NCI-H2029 treated with DMSO at 0.1 percent for 48 hours (cell line): ENCODE measurements at places on chromosomes 1 and 21.

DNA sequence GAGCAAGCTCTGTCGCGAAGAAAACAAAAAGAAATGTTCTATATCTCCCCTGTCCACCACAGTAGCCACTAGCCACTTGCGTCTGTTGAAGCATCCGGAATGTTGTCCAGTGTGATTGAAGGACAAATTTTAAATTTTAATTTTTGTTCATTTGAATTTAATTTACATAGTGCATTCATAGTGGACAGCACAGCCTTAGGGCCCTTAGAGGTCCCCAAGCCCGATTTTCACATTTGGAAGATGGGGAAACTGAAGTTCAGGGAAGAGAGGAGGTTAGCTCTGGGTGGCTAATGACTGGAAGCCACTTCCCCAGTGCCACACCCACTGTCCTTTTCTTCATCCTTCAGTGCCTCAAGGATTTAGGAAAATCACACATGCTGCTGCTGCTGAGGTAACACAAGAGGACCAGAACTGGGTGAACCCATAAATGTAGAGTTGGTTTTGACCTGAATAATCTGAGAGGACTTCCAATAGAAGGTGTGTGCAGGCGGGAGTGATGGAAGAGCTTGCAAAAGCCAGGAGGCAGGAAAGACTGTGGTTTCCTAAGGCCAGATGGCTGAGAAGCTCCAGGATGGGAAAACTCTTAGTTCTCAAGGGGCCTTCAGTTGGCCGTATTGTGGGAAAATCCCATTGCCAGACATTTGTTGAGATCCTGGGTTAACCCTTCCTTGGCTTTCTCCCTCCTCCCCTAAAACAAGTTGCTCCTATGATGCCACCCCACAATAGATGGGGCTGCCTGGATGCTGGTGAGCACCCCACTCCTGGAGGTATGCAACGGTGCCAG, 49.5 kb downstream of the TRIM11 start:
- DNase-seq = no peak

DNA sequence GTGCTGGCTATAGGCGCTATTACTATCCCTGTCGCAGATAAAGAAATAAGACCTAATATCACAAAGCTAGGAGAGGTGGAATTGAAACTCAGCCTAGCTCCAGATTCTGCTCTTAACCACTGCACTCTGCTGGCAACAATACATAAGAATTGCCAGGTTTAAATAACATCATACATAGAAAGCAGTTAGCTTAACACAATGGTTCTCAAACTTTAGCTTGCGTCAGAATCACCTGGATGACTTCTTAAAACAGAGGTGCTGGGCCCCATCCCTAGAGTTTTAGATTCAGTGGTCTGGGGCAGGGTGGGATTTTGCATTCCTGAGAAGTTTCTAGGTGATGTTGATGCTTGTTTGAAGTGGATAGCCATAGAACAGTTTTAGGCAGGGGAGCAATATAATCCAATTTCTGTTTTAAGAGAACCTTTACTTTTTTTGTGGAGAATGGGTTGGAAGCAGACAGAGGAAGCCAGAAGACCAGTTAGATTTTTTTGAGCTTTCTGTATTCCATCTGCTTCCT, 1.1 kb upstream of the POMGNT1 start:
- DNase-seq = no peak

DNA sequence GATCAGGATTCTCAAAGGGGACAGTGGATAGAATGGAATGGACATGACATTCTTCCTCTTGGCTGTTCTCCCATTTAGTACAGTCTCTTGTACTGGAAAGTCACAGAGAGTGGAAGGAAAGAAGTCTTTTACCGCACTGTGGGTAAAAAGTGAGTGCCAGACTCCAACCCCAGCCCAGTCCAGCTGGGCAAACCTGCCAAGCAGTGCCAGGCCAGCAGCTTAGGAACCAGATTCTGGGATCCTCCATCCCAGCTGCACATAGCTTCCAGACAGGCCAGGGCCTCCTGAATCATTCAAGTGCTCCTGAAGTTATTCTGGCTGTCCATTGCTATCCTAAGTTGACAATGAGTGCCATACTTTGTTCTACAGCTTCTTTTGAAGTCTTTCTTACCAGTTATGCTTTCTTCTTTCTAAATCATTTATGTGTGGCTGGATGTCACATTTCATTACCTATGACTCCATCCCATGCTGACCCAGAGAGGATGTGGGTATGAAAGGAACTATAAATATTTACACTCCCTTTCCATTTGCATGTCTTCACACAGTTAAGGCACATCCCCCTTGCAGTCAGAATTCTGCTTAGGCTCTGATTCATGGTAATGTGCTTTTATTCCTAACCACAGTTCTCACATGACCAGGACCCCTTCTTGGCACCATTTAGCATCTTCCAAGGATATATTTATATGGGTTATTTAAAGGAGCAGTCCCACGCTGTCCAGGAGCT, 88.9 kb downstream of the AK5 start:
- DNase-seq = no peak

GRCh38 chr1:205518661-205519540, 14.4 kb downstream of the CDK18 start:
- DNase-seq = no peak

DNA sequence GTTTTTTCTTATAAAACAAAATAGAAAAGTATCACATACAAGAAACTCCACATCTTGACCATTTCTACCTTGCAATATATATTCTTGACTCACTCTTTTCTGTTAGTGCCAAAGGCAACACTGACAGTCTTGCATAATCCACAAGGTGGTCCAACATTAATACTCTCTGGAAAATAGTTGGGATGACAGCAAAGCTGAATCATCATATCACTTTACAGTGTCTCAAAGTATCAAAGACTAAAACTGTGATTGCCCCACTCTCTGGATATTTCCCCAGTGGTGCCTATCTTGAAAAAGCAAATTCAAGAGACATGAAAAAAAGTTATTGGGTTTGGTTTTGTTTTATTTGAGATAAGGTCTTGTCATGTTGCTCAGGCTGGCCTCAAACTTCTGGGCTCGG, 14.6 kb upstream of the TGFBR3 start:
- no peak for DNase-seq

GRCh38 chr1:240136402-240136801, 44.7 kb downstream of the FMN2 start:
- no peak for DNase-seq

DNA sequence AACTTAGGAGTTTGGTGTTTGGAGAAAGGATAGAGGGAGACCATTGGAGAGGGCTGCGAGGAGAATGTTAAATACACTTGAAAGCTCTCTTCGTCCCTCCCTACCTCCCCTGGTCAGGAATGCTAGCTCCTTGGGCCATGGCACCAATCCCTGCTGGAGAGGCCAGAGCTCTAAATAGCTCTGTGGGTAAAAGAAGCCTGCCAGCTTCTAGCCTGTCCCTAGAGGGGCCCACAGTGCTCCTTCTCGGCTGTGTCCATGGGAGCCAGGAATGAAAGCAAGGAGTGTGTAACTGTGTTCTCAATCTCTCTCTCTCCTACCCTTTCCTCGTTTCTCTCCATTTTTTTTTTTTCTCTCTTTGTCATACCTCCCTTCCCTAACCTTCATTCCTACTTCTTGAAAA, at the start of gene CCDC190:
Gene CCDC190, minus strand, starts transcription at position 75 of the 400 bp plus-strand sequence. CDS start 1,529 bp downstream, outside the sequence.
- DNase-seq = no peak

- DNase-seq = peak; percentile 26
These were observed 45.5 kb downstream of the CD46 start for GRCh38 chr1:207797229-207797973.
